NCI-H2227 treated with DMSO at 0.1 percent for 48 hours (cell line): ENCODE measurements at places on chromosomes 5 and 9.
A peak's percentile ranks its signal among the peaks of the same experiment; 100 is the strongest.

DNA sequence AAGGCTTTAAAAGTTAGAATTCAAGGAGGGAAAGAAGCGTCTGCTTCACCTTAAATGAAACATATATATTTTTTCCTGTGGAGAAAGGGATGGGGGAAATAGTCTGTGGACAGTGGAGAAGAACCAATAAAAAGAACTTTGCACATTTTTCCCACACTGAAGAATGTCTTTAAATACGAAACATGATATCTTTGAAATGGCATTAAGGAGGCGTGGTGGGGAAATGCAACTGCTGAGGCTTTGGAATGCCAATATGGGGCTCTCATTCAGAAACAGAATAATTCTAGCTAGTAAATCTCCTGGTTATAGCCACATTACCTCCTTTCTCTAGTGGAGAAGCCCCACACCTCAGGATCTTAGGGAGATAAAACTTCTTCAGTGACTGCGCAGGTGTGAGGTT, 46.8 kb downstream of the TNC start:
- no peak for DNase-seq

DNA sequence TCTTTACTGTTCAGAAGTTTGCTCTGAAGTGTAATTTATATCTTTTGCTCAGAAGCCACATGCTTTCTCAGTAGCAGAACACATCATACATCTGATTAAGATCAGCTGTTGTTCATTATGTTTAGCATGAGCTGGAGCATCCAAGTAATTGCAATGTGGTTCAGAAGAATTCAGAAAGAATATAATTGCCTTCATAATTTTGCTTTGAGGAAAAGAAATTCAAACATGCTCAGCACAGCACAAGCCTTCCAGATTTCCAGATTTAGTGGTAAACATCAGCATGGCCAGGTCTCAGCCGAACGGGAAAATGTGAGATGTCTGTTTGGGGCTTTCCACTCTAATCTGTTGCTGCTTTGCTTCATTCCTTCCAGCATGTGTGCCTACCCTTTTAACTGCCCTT, 65.9 kb downstream of the ITGA1 start:
- DNase-seq: no peak

DNA sequence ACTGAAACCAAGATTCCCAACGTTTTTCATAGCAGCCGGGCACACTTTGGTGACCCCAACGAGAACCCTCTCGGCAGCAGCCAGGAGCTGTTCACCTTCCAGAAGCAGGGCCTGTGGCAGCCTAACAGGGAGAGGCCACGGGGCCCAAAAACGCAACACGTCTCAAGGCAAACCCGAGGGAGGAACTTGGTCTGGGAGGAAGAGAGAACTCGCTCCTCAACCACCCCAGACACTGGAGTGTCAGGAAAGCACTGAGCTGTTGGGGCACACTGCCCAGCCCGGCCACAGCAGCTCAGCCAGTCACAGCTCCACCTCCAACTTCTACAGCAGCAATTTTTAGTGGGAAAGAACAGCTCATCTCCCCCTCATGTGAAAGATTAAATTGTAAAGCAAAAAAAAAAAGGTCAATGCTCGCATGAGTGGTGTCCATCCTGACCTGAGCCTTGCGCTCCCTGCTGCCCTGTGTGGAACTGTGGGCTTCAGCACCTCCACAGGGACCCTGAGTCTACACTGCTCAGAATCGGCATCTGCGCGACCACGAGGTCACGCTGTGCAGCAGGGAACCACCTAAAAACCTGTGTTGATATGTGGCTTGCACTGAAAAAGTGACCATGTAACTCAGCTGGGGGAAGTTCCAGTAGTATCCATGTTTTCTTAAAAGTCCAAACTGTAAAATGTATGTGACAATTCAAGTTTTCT, 55.0 kb downstream of the IPPK start:
- DNase-seq: no peak

DNA sequence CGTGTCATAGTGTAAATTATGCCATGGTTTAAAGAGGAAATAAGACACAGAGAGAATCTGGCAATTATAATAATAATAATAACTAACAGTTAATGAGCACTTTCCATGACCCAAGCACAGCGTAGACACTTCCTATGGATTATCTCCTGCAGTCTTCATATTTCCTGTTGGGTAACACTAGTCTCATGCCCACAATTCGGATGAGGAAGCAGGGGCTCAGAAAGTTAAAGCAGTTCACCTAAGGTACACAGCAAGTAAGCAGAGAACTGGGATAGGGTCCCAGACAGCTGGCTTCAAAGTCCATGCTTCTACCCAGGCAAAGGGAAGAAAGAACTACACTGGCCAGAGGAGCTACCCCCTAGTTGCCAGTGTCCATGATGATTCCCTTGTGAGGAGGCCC, 27.9 kb upstream of the TGFBI start:
- DNase-seq: no peak

GRCh38 chr5:61496446-61496845, 164.4 kb downstream of the ZSWIM6 start:
- peak; percentile 77 for DNase-seq

DNA sequence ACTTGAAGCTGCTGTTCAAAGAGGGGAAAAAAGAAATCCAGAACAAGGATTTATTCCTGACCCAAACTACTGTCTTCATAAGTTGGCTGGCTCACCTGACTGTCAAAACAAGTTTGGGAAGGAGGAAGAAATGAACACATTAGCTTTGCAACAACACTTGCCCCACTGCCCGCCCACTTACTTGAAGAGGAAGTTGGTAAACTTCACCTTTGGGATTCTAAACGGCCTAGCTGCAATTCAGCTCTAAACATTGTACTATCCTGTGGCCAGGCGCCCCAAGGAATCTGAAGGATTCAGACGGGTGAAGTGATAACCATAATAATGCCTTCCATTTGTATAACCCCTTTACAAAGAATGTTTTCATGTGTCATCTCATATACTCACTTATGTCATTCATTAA, 199.4 kb downstream of the ARRDC3 start:
- no peak for DNase-seq

DNA sequence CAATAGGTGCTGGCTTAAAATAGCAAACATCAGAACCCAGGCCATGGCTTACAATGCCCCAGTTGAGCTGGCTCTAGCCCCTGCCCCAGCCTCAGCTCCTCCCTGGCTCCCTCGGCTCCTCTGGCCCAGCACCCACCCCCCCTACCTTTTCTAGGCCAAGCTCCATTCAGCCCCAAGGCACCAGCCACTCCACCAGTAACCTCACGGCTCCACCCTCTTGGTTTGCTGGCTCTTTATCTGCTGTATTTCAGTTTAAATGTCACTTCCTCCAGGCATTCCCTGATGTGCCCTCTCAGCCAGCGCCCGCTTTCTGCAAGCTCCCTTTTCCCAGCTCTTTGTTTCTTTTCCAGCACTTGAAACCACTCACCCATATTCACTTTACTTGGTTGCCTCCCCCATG, 10.6 kb downstream of the C1QTNF2 start:
- no peak for DNase-seq

DNA sequence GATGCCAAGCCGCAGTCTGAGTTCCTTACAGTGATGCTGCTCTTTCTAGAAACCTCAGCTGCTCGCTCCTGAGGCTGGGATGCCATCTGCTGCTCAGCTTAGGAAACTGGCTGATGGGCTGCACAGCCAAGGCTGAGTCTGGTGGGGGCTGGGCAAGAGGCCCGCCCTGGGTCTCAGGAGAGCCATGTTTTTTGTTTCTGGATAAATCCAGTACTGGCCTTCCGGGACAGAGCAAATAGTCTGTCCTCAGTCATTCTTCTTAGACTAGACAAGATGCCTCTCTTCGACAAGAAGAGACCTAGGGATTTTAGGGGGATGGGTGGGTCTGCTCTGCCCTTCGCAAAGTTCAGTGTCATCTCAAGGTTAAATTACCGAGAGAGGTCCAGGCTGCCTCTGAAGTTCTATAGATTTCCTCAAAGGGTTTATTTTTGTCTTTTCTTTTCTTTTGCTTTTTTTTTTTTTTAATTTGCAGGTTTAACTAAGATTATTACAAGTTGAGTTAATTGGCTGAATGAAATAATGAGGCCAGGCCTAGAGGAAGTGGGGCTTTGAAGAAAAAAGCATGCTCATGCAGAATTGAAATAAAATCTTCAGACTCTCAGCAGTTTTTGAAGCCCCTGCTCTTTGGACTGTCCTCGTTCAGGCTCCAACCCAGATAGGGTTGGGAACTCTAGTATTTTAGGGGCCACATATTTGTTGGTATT, 30.6 kb upstream of the MATR3 start:
- DNase-seq: peak; percentile 75

DNA sequence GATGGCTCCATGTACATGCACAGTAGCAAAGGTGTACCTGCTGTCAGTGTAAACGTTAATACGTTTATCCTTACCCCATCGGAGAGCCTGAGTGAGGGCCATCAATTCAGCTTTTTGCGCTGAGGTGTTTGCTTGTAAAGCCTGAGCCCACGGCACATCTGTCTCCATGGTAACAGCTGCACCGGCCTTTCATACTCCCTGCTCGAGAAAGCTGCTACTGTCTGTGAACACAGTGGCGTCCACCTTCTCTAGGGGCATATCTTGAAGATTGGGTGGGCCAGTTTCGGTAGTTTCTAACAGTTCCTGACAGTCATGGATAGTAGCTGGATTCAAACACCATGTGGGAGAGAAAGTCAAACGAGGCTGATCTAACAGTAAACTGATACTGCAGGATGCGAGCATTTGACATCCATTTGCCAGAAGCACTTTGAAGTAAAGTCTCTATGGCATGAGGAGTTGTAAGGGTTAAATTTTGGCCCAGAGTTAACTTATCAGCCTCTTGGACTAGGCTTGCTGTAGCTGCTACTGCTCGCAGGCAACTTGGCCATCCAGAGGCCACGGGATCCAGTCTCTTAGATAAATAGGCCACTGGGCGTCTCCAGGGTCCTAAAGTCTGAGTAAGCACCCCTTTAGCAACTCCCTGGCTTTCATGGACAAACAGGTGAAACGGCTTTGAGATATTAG, 21.0 kb upstream of the RHOBTB3 start:
- peak; percentile 61 for DNase-seq

GRCh38 chr5:43007911-43008362, 32.2 kb downstream of the ANXA2R start:
- peak; percentile 95 for DNase-seq

- no peak for DNase-seq
Measured at GRCh38 chr9:88339317-88339716, 48.9 kb upstream of the SPIN1 start.

DNA sequence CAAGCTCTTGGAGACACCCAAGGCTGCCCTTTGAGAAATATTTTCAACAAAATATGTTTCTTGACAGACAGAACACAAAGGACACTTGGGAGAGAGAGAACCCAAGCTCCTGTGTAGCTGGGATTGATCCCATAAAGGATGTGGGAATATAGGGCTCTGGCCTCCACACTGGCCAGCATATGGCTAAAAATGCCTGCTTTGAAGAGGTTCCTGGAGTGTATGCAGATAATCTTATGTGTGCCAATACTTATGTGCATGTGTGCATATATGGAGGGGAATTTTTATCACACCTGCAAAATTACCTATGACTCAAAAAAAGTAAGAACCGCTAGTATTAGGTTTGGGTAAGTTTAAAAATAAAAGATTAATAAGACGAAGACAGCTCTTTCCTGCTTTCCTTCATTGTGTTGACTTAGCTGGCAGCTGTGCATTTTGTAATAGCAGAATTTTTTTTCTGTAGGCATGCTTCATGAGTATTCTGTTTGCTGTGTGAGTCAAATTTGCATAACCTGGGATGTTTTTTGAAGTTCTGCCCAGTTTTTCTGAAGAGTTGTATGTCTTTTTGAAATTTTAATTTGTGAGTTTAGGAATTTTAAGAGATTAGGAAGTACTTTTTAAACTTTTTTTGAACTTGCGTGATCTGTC, 42.6 kb downstream of the HACD4 start:
- no peak for DNase-seq

DNA sequence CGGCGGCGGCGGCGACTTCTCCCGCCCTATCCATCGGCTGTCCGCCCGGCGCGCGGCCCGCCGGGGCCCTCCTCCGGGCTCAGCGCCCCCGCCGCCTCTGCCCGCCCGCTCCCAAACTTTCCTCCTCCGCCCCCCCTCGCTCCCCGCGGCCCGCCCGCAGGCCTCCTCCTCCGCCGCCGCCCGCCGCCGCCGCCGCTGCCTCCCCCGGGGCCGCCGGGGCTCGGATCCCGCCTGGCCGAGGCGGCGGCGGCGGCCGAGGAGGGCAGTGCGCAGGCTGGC, 460 bp upstream of the PBX3 start:
- DNase-seq: no peak

DNA sequence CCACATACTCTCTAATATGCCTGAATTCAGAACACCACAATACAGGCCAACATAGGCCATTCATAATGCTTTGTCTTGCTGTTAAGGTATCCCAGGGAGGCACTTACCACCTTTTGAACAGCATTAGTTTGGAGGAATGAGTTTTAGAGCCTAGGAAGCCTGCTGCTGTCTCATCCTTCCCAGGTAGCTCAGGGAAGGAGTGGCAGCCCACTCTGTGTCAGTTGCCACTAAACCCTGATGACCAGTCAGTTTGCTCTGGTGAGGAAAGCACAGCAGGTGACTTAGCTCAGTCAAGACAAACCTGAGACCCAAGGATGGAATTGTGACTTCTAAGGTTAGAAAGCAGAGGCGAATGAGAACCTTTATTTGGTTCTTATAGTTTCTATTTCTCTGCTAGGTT, 337.4 kb upstream of the ATP10B start:
- DNase-seq: no peak

GRCh38 chr9:96281641-96282040, 20.3 kb downstream of the HSD17B3 start:
- DNase-seq: no peak
